Iris pigment epithelial cell (primary cell): ENCODE measurements at places on chromosomes 6 and 20.

- DNase-seq, result peak; percentile 54
Observed at GRCh38 chr20:35467339-35468224, 12.2 kb downstream of the CEP250 start.

- DNase-seq, result peak; percentile 41
Observed at GRCh38 chr6:56570413-56571359, 72.0 kb downstream of the DST start.

- no peak for DNase-seq
Observed at GRCh38 chr6:146883640-146884531, 285.1 kb downstream of the ADGB start.

DNA sequence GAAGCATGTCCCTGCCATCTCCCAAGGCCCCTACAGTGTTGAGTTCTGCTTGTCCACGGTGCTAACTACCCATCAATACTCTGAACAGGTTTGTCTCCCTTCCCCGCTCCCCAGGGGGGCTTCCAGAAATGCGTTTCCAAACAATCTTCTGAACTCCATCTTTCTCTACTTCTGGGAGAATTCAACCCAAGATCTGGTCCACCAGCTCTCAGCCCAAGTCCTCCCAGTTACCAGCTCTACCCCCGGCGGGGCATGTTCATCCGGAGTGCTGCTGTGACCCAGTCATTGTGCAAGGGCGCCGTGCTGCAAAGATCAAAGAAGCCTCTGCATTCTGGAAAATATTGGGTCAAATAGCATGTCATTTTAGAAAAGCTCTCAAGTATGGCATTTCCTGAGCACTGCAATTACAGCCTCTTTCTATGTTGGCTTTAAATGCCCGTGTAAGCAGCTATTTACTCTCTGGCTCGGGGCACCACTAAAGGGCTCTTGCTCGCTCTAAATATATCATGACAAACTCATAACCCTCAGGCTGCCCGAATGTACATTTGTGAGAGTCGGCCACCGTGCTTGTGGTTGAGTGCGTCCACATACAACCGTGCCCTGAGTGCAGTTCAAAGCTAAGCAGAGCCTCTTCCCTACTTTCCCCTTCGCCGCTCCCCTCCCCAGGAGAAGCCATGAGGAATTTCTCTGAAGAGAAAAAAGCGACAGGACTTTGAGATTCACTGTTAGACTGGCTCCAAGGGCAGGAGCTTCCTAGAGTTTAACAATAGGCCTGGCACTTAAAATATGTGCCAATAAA, 71.6 kb downstream of the BANF2 start:
- DNase-seq, result no peak

DNA sequence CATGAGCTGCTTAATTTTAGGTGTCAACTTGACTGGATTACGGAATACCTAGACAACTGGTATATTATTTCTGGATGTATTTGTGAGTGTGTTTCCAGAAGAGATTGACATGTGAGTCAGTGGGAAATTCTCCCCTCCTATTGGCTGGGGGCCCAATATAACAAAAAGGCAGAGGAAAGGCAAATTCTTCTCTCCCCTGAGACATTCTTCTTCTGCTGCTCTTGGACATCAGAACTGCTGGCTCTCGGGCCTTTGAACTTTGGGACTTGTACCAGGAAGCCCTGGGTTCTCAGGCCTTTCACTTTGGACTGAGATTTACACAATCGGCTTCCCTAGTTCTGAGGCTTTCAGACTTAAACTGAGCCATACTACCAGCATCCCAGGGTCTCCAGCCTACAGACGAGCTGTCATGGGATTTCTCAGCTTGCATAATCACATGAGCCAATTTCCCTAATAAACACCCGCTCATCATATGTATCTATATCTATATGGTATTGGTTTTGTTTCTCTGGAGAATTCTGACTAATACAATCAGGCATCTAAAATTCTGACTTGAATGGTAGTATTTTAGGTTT, 7.6 kb upstream of the BTN3A3 start:
- DNase-seq, result peak; percentile 71
